ENCODE measurements at places on chromosomes 13 and 19. TPM values are rescaled to one million over a fixed set of nuclear protein-coding genes. Genes with fewer than 3 reads are reported as not detected.

CYP2F1 gene
- total RNA-seq: 0.85 TPM

ZNF69 gene
- 9.2 TPM for total RNA-seq

CASP14 gene
- not detected for total RNA-seq

CADM4 gene
- total RNA-seq: 5.9 TPM

PLPP2 gene
- total RNA-seq: 41.3 TPM

DNA sequence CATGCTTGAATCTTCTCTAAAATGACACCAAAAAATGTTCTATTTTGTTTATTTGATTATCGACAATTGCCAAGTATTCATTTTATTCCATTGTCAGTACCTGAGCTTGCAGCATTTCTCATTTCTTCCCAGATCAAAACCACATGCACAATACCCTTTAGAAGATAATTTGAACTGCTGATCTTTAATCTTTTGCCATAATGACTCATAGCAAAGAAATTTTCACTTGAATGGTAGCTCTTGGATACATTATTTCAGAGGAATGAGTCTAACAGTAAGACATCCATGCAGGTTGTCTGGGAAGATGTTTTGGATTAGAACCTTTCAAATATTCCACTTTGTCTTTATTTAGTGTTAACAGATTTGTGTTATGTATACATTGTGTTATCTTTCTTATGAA lies 42.0 kb upstream of the RXFP2 start:
- no peak for DNase-seq

DNA sequence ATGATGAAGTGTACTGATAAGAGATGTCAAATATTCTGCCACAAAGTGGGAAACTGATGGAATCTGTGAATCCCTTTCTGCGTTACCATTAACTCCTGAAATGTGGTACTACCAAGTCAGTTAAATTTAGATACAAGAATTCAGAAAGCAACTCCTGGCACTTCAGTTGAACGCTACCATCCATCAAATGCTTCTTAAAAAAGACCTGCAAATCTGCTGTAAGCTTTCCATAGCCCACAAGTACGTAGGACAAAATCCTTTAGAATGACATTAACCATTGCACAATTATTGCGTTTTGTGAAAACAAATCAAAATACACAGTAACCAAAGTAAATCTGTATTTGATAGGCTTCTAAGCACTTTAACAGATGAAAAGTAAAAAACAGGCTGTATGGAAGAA lies 5.4 kb downstream of the SMAD9 start:
- no peak for DNase-seq

DNA sequence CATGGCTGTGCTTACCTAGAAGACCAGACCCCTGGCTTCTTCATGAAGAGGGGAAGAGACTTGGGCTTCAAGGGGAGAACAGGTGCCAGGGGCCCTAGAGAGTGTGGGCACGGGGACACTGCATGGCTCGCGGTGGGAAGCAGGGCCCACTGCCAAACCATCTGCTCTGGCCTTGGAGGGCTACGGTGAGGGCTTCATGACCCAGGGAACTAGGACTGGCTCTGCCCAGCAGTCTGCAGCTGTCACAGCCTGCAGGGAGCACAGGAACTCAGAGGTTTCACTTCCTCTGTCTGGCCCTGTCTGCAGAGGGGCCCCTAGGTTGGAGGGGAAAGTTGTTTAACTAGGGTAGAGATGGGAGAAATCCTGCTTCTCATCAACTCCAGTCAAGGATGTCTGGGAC lies 4.3 kb downstream of the ERCC1 start:
- no peak for DNase-seq

GRCh38 chr19:16566161-16566560 lies 6.1 kb downstream of the SLC35E1 start:
- DNase-seq: peak; percentile 23

DNA sequence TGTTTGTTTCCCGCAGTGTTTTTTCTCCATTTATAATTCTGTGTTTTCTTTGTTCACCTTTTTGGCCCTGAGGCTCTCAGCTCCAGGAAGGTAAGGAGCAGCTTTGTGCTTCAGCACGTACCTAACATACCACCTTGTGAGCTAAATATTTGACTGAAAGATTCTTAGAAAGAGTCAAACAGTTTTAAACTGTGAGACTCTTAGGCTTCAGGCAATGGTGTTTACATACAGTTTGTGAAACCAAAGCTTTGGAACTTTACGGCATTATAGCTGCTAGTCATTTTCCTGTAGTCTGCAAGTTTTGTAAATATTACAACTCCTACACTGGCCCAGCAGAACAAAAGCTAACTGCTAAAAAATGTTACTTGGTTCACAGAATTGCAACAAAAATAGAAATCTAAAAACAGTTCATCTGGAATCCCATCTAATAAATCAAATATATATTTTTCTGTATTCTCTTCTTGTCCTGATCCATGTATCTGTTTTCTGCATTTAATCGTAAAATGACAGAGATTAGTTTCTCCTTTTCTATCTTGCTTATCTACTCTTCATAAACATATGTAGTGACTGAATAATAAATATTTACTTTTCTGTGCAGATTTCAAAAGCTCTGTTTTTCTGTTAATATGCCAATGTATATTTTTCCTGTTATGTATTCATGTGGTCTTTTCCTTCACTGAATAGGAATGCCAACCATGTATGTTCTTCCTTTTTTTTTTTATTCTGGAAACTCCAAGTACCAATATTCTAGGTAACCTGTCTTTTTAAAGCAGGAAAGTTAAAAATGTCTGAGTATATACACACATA lies 38.8 kb upstream of the GPI start:
- no peak for DNase-seq

GRCh38 chr19:46478356-46478986 lies 7.1 kb upstream of the PNMA8A start:
- DNase-seq: peak; percentile 76

- peak; percentile 42 for DNase-seq
Observed at GRCh38 chr19:50565984-50566903, 2.0 kb downstream of the LRRC4B start.

Measured in lung (tissue), 17 donors.